Ureter (tissue), 1 donor: ENCODE measurements at places on chromosomes 11 and 22. TPM values are rescaled to one million over a fixed set of nuclear protein-coding genes. Genes with fewer than 3 reads are reported as not detected.
A peak's percentile ranks its signal among the peaks of the same experiment; 100 is the strongest.

- no peak for DNase-seq
These were observed 33.2 kb upstream of the CCDC90B start for GRCh38 chr11:83319346-83319745.

DNA sequence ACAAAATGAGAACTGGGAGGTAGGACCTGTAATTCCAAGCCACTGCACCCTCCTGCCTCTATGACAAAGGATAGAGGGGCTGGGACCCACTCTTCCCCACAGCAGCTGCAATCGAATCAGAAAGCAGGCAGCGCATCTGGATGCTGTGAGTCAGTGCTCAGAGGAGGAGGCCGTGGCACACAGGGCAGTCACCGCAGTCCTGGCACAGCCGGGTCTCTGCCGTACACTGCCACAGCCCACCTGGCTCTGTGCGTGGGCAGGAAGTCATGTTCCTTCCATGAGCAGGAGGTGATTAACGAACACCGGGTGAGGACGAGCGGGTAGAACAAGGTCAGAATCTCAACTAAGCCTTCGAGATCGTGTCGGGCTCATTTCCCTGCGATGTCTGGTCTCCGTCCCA lies 30.2 kb upstream of the PPFIA1 start:
- no peak for DNase-seq

DNA sequence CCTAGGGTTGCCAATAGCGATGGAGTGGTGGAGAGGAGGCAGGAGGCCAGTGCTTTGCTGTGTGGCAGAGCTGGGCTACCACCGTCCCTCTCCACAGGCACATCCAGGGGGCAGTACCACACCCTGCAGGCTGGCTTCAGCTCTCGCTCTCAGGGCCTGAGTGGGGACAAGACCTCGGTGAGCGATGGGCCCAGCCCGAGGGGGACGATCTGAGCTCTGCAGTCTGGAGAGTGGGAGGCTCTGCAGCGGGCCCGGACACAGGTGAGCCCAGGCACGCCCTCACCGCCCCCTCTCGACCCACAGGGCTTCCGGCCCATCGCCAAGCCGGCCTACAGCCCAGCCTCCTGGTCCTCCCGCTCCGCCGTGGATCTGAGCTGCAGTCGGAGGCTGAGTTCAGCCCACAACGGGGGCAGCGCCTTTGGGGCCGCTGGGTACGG lies 2.5 kb downstream of the PKP3 start:
- no peak for DNase-seq

DNA sequence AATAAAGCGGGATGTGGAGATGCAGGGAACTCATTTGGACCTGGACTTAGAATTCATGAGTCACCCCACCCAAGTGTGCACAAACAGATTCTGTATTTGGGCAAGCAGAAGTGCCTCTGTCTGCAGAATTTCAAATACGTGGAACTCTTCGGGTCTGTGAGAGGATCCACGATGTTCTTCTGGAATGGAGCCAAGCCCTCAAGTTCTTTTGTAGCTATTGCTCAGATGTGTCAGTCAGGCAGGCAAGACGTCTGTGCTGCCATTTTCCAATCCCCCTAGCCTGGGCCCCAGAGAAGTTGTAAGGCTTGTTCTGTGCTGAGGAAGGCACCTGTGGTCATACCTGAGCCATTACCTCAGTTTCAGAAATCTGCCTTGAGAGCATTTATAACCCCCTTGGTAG lies 132.8 kb upstream of the RASSF10 start:
- DNase-seq, result no peak

DNA sequence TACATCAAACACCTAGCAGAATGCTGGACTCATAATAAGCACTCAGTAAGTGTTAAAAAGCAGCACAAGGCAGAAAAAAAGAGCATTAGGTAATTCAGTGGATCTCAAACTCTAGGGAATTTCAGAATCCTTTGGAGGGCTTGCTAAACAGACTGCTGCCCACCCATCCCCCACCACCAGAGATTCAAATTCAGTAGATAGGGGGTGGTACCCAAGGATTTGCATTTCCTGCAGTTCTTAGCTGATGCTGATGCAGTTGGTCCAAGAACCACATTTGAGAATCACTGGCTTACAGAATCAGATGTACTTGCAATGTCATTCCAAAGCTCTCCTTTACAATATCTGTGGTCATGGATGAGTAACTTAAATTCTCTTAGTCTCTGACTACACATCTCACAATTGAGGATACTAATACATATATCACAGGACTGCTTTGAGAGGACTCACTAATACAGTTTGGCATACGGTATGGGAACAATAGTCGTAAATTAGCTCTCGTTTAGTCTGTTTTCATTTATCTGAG lies 664.5 kb downstream of the KCNA4 start:
- DNase-seq, result no peak

The CENPM gene
- total RNA-seq, result 1.2 TPM

The PRODH gene
- total RNA-seq, result 12.4 TPM

The CKAP5 gene
- total RNA-seq, result 86.4 TPM

DNA sequence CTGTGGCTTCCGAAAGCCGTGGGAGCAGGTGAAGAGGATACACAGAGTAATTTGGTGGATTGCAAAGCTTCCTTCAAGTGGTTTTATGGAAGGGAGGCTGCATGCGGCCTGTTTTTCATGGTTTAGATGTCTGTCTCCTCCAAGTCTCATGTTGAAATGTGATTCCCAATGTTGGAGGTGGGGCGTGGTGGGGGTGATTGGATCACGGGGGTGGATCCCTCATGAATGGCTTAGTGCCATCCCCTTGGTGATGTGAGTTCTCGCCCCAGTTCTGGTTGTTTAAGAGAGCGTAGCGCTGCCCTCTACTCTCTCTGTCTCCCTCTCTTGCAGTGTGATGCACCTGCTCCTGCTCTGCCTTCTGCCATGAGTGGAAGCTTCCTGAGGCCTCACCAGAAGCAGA lies 247.8 kb upstream of the B3GAT1 start:
- peak; percentile 31 for DNase-seq

The SLC37A2 gene
- 46.5 TPM for total RNA-seq

GRCh38 chr11:124297921-124298320 lies 15.8 kb downstream of the OR8D1 start:
- no peak for DNase-seq

GRCh38 chr11:75514596-75514995 lies 11.1 kb downstream of the GDPD5 start:
- no peak for DNase-seq

GRCh38 chr11:59164028-59164427 lies 7.9 kb upstream of the DTX4 start:
- DNase-seq, result no peak

The PATE3 gene
- not detected for total RNA-seq

The POU2AF1 gene
- 21.7 TPM for total RNA-seq

DNA sequence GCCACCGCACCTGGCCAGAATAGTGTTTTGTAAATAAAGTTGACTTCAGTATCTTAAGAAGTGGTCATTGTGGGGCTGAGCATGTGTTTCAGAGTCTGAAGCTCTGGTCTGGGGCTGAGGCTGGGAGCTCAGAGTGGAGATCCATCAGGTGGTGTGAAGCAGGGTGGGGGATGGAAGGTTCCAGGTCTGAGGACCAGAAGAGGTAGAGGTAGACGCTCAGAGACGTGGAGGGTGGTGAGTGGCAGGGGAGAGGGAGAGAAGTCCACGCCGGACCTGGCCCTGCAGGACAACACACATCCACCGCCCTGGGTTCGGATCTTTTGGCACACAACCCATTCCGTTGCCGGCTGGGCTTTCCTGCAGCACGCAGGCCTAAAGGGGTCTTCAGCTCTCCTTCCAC lies 40.7 kb downstream of the ARHGAP8 start:
- no peak for DNase-seq

DNA sequence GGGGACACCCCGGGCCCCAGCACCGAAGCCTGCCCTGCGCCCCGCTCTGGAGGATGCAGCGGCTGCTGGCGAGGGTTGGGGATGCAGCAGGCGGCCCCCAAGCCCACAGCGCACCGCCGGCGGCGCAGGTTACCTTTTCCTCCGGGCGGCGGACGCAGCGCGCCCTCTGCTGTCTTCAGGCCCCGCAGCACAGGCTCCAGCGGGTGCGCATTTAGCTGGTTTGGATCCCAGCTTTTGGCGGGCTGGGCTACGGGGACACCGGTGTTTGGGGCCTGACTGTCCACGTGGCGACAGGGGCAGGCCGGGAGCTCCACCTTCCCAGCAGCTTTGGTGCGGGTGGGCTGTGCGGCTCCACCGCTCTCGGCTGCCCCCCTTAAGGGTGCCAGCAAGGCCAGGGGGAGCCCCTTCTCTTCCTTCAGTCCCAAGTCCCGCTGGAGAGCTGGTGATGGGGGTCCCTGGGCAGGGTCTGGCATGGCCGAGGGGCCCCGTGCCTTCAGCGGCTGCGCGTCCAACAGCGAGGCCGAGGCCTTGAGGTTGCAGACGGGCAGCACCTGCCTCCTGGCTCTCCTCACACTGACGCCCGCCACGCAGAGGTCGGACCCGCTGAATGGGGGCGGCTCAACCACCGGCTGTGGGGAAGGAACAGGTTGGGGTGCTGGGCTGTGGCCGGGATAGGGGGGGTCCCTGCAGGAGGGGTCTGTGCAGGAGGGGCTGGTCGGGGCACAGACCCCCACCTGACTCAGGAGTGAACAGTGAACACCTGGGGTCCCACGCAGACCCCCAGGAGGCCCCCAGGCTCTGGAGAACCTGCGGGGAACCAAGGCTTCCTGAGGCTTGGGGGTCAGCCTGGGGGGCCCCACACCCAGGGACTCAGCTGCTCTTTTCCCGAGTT lies 18.0 kb upstream of the IL17REL start:
- DNase-seq, result no peak

- no peak for DNase-seq
These were observed 26.1 kb upstream of the MICAL2 start for GRCh38 chr11:12084256-12084655.

The CNGA4 gene
- total RNA-seq, result 0.26 TPM

DNA sequence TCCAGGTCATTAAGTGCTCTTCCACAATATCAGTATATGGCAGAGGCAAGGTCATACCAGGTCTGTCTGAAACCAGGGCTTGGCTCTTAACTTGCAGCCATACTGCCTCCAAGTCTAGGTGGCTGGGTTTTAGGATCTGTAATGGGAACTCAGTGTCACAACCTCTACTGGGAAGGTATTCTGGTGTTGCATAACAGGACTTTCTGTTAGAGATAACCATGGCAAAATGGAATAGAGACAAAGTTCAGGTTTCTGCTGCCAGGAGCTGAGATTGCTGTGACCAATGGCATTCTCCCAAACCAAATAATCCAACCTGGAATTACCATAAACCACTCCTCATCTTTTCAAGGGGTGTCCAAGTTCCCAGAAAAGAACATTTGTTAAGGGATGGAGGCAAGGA lies 6.8 kb upstream of the SAA1 start:
- DNase-seq, result no peak

The OR56A5 gene
- not detected for total RNA-seq

GRCh38 chr22:20740222-20740951 lies 33.5 kb upstream of the SERPIND1 start:
- DNase-seq, result no peak

The IFITM1 gene
- total RNA-seq, result 150 TPM

The IGLL5 gene
- total RNA-seq, result 34.5 TPM

- DNase-seq, result no peak
These were observed 8.0 kb downstream of the MYH9 start for GRCh38 chr22:36379593-36380361.

DNA sequence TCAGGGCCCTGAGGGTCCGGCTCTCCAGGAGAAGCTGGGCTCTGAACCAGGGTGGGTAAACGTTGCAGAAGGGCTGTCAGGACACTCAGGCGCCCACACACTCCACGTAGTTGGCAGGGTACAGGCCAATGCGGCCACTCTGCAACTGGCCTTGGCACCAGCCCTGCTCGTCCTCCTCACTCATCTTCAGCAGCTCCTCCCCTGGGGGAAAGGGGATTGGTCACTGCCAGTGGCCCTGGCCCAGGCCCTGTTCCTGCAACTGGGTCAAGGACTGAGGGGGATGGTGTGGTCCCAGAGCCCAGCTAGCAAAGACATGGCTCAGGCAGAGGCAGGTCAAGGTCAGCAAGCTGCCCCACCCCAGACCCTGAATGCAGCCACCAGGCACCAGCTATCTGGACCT lies 1.2 kb upstream of the ARFGAP2 start:
- DNase-seq, result no peak
